Activated CD4-positive, alpha-beta T cell treated with anti-CD3 and anti-CD28 coated beads, Interleukin-2, amount 10 ng/mL, durations not matched to agents 24 days and 14 days (primary cell): ENCODE measurements at places on chromosomes 1 and 21. TPM values are rescaled to one million over a fixed set of nuclear protein-coding genes. Genes with fewer than 3 reads are reported as not detected.
A peak's percentile ranks its signal among the peaks of the same experiment; 100 is the strongest.

- no peak for DNase-seq
Observed at GRCh38 chr1:187871177-187871845, 1042.6 kb downstream of the PLA2G4A start.

Gene ZNF326
- 36.8 and 38.1 TPM in 2 replicates for total RNA-seq

DNA sequence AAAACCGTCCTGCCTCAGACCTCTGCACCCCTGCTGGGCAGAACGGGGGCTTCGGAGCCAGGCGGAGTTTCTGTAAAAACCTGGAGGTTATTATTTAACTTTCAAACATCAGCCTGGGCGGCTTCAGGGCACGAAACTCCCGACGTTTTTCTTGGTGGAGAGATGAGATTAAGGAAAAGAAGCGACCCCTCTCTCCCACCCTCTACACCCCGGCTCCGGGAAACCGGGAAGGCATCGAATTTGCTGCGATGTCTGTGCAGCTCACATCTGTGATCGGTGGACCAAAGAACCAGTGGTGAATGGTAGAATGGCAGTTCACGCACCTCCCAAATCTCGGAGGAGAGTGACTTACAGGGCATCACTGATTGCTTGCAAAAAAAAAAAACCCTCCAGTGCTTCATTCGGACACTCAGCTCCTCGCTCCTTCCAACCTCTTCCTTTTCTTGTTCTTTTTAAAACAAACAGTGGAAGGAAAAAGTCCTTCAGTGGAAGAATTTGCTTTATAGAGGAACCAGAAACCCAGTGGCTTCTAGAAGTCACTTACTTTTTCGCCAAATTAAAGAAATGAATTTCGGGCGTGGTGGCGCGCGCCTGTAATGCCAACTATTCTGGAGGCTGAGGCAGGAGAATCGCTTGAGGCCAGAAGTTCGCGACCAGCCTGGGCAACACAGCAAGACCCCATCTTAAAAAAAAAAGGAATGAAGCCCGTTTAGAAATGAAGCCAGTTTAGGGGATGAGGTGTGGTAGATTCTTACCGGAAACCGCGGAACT, 884 bp downstream of the PHACTR4 start:
- DNase-seq = peak; percentile 75

DNA sequence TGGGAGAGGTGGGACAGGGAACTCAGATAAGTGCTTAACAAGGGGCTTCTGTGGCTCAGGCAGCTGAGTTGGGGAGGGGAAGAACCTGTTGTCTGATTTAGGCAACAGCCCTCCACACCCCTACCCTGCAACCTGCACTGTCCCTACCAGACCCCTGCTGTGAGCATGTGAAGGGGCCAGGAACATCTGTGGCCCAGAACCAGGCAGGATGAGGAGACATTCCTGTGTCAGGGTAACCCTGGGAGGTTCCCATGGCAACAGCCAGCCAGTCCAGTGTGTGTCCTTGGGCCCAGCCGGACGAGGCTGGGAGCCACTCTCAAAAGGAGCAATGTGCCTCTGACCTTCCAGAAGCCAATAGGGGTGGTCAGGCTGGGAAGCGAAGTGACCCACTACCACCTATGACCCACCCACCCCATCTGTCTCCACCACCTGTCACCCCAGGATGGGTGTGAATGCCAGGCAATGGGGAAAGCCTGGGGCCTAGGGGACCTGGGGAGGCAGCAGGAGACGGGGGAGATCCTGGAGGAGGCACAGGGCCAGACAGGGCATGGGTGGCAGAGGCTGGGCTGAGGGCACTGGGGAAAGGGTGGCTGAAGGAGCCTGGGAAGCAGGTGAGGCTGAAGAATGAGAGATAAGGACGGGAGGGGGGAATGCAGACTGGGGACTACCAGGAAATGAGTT, 5.0 kb upstream of the PMVK start:
- DNase-seq = no peak

DNA sequence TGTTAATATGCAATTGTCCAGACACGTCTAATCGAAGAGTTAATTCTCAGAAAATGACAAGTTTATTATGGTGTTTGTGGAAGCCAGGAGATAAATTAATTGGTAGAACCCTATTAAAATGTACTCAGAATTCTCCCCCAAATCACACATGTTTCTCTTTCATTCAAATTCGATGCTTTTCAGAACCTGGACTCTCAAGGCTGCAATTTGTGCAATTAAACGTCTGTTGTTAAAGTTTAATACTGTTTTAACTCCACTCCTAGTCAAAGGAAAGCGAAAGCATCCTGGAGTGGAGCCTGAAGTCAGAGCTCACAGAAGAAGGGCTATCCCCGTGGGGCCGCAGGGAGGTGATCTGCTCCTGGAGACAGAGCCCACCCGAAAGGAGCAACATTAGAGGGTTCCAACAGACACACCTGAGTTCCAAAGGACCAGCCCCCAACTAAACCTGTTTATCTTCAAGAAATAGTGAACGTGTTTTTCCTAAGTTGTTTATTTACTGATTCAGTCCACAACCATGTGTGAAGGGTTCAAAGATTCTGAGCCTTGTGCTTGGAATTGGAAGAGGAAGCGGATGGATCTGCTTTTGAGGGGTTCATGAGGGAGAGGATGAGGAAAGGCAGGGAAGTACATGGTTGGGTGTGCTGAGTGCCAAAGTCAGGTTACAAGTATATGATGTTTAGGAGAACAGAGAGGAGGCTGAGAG, 68.0 kb upstream of the AKT3 start:
- DNase-seq = peak; percentile 59
